NCI-H187 treated with DMSO at 0.1 percent for 48 hours (cell line): ENCODE measurements at places on chromosomes 6 and 20.

DNA sequence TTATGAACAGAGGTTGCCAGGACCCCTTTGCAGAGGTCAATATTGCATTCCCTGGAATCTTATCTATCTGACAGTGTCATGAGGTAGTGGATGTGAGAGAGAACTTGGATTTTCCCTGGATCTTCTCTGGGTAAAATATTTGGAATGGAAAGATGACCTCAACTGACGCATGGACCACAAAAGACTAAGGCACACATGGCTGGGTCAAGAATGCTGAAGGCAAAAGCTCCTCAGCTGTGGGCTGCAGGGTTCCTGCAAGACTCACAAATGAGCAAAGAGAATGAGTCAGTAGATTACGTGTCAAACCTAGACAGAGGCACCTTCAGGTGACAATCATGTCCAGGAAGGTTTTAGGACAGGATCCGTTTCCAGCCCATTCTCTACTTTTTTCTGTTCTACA lies 484.0 kb downstream of the C6orf118 start:
- no peak for DNase-seq

GRCh38 chr6:41780551-41781365 lies at the start of gene PRICKLE4:
Gene PRICKLE4 (plus strand): TSS chr6:41780782. CDS start chr6:41783474, 2,692 bp downstream.
- no peak for DNase-seq

DNA sequence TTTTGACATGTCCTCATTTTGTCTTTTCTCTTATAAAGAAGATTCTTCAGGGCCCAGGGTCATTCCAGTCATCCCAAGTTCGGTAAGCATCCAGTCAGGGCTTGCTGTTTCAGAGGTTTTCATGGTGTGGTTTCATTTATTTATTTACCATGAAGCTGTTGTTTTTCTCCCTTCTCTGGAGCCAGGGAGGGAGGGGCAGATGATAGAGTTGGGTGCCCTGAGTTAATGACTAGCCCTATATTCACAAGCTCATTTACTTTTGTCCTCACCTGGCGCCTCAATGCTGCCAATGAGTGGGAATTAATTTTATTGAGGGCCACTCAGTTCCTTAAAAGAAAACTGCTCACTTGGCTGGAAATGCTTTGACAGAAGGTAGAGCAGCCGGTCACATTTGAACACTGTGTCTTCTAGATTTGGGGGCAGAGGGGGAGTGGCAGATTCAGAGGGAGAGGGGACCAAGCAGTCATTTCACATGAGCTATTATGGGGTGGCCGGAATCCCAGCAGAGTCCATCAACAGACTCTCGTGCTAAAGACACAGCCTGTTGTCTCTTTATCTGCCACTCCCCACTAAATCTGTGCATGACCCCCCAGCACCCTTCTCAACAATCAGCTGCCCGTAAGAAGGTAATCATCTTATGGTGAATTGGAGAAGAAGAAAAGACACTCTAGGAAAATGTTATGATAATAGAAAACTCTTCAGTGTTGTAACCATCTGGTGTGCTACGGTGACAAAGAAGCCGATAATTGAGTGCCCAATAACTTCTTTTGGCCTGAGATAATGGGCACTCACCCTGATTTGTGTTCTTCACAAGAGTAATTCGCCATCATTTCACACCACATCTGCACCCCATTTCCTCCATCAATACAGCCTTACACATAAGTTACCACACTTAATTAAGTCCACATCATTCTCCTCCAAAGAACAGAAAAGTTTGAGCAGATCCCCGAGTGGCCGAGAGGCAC lies 573.5 kb upstream of the JAG1 start:
- no peak for DNase-seq

DNA sequence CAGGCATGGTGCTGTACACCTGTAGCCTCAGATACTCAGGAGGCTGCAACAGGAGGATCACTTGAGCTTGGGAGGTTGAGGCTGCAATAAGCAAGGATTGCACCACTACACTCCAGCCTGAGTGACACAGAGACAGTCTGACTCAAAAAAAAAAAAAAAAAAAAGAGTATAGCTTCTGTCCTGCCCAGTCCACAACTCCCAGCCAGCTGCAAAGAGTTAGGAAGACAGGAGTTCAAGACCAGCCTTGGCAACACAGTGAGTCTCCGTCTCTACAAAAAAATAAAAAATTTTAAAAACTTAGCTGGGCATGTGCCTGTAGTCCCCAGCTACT lies 28.3 kb upstream of the TLDC2 start:
- DNase-seq: no peak

GRCh38 chr20:60372822-60373221 lies 414.6 kb downstream of the CDH26 start:
- no peak for DNase-seq
